Daoy (cell line): ENCODE measurements at places on chromosomes 11 and 22.

- no peak for DNase-seq
Observed at GRCh38 chr11:74480688-74481417, 12.7 kb downstream of the LIPT2 start.

- DNase-seq = no peak
Observed at GRCh38 chr11:132101881-132102280, 731.5 kb downstream of the NTM start.

GRCh38 chr11:36035454-36035853, 91.6 kb downstream of the LDLRAD3 start:
- no peak for DNase-seq

DNA sequence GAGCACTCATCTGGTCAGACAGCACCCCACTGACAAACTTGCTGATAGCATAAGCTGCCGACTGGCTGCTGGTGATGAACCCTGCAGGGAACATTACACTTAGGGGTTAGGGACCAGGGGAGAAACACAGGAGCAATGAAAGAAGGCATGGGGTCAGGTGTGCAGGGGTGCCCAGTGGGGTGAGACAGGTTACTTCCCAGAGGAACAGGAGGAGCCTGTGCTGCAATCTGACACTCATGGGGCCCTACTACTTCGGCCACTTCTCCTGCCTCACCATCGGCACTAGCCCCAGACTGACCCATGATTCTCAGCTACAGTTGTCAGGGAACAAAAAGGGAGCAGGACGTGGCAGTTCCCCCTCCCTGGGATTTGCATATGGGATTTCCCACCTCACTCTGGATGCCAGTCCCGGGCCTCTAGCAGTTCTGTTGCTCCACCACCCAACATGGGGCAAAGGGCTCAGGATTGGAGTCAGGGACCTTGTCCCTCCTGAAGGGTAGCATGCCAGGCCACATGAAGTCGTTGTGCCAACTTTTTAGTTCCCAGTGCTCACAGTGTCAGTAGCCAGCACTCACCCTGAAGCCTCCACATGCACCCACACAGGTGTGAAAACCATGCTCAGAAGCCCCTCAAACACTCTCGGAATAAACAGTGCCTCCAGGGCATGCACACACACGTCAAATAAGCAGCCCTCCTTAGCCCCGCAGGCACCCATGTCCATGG, 2.2 kb downstream of the SLC37A4 start:
- DNase-seq = no peak

DNA sequence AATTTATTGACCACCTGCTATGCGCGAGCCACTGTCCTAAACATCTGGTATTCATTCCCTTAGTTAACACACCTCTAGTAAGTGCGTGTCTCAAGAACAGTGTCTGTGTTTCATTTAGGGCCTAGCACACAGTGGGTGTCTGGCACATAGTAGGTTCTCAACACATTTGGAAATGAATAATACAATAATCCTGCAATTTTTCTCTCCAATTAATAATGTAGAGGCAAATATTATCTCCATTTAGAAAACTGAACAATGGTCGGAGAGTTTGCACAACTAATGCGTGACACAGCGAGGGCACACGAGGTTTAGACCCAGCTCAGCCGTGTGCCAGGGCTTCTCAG, 4.0 kb upstream of the NCF4 start:
- DNase-seq = no peak

- peak; percentile 74 for DNase-seq
Observed at GRCh38 chr11:33266393-33267215, 9.4 kb downstream of the HIPK3 start.

DNA sequence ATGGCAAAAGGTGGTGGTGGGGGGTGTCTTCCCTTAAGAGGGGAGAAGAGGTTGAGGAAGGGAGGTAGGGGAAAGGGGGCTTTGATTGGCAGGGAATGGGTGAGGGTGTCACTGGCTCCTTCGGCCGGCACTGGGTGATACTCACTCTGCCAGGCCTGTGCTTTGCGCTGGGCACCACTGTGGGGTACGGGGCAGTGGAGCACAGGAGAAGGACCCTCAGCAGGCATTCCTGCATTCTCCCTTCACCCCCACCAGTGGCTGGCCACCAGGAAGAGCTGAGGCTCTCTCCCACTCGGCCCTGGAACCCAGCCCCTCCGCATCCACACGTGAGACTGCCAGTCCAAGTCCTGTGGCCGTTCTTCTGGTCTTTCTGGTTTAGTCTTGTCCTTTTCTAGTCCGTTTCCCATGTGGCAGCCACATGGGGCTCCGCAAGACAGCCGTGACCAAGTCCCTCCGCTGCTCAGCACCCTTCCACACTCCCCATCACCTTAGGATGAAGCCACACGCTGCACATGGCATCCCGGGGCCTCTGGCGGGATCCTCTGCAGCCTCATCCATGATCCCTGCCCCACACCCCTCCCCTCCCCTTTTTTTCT, 8.0 kb downstream of the CAPN5 start:
- no peak for DNase-seq

GRCh38 chr11:44621140-44621681, 55.7 kb downstream of the CD82 start:
- peak; percentile 69 for DNase-seq

- DNase-seq = peak; percentile 57
Observed at GRCh38 chr11:17744151-17744940, 9.8 kb downstream of the KCNC1 start.

DNA sequence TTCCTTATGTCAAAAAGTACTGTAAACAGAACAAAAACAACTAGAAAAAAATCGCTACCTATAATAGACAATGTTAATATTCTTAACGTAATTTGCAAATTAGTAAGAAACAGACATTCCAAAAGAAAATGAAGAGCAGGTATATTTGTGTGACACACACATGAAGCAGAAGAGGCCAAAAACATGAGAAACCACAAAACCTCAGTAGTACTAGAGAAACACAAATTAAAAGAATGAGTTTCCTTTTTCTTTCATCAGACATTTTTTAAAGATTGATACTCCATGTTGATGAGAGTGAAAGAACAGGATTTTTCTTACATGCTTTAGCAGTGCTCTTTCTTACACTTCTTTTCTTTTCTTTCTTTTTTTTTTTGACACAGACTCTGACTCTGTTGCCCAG, 34.2 kb upstream of the PCF11 start:
- no peak for DNase-seq

DNA sequence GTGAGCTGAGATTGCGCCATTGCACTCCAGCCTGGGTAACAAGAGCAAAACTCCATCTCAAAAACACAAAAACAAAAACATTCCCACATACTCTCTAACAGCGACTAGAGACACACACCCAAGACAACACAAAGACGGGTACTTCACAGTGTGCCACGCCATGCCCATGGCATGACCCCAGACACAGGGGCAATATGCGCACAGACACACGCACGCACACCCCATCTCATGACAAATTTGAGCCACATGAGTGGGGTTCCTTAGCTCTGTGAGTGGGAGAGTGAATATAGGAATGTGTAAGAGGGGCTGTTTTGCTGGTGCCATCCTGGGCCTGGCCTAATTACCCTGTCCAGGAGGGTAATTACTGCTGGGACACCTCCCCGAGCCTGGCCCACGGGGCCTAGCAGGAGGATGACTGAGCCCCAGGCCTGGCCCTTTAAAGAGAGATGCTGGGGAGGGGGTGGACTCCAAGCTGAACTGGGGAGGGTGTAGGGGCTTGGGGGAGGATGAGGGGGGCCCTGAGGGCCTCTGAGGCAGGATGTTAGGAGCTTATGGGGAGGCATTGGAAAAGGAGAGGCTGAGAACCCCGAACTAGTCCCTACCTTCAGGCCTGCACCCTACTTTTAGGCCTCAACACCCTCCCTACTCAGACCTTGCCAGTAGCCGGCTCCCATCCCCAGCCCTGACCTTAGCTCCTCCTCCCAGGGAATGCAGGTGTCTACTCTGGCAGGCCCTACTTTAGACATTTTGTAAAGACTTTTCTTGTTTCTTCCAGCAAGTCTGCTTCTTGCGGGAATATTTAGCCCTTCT, 1.5 kb downstream of the LTBP3 start:
- DNase-seq = no peak

GRCh38 chr11:129530154-129530895, 154.7 kb downstream of the BARX2 start:
- no peak for DNase-seq

- DNase-seq = peak; percentile 81
Observed at GRCh38 chr22:32801537-32802236, at the start of gene TIMP3. TIMP3 (plus strand) TSS chr22:32801705; CDS start chr22:32802002, 297 bp downstream.

DNA sequence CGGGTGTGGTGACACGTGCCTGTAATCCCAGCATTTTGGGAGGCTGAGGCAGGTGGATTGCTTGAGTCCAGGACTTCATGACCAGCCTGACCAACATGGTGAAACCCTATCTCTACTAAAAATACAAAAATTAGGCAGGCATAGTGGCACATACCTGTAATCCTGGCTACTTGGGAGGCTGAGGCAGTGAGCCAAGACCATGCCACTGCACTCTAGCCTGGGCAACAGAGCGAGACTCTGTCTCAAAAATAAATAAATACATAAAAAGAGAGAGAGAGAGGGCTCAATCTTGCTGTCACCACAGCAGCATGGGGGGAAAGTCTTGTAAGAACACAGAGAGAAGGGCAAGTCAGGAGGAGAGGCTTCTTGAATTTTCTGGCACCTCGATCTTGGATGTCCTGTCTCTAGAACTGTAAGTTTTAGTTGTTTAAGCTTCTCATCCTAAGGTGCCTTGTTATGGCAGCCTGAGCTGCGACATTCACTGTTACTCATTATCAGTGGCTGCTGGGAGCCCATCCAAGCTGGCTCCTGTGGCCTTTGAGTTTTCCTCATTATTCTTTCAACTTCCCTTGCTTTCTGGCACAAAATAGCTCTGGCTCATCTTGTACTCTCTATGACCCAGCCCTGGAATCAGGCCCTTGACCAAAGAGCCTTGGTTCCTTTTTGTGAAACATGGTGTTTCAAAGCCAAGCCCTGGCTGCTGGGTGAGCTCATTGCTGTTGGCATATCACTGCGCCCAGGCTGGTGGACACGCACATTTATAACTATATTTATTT, 8.0 kb upstream of the PSMC3 start:
- no peak for DNase-seq

DNA sequence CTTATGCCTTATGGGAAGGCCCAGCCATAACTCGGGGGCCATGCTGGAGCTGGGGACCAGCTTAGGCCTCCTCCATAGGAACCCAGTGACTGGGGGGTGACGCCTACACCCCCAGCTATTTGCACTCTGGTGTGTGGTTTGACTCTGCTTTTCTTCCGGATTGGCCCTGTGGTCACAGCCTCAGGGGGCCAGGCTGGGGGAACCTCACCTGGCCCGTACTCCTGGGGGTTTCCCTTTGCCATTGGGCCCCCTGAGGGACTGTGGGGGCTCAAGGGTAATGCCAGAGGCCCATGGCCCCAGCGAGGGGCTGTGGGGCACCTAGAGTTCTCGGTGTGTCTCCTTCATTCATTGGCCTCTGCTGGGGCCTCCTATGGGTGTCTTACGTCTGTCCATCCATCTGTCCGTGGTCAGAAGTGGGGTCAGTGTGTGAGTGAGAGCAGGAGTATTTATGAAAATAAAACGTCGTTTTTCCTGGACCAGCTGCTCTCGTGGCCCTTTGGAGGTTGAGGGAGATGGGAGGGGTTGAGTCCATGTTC, 6.3 kb upstream of the SH3BP1 start:
- peak; percentile 29 for DNase-seq

DNA sequence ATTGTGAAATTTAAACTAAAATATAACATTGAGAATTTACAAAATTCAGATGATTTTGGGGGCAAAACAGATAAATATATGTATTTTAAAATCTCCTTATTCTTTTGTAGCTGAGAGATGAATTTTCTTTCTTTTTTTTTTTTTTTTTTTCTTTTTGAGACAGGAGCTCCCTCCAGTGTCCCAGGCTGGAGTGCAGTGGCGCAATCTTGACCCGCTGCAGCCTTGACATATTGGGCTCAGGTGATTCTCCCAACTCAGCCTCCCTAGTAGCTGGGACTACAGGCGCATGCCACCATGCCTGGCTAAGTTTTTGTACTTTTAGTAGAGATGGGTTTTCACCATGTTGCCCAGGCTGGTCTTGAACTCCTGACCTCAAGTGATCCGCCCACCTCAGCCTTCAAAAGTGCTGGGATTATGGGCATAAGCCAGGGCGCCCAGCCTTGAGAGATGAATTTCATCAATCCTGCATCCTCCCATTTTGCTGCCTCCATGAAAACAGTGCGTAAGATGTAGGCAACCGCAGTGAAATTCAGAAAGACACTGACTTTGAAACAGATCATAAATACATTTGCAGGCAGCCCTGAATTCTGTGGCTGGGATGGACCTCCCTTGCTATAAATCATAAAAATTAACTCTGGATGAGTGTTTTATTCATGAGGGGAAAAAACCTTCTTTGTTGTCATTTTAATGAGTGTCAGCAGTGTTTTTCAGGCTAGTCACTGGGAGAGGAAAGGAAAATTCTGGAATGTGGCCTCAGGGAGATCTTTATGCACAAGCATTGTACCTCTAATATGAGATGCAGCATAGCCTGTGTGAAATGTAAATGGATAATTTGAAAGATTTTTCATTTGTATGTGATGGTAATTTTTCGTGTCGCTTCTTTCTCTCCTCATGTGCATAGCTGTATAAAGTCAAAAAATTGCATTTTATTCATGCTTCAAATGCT, 14.4 kb downstream of the ELMOD1 start:
- no peak for DNase-seq

GRCh38 chr11:70471254-70471653, 72.9 kb downstream of the CTTN start:
- DNase-seq = peak; percentile 50

- DNase-seq = no peak
Observed at GRCh38 chr11:63508009-63508408, 2.1 kb downstream of the LGALS12 start.

DNA sequence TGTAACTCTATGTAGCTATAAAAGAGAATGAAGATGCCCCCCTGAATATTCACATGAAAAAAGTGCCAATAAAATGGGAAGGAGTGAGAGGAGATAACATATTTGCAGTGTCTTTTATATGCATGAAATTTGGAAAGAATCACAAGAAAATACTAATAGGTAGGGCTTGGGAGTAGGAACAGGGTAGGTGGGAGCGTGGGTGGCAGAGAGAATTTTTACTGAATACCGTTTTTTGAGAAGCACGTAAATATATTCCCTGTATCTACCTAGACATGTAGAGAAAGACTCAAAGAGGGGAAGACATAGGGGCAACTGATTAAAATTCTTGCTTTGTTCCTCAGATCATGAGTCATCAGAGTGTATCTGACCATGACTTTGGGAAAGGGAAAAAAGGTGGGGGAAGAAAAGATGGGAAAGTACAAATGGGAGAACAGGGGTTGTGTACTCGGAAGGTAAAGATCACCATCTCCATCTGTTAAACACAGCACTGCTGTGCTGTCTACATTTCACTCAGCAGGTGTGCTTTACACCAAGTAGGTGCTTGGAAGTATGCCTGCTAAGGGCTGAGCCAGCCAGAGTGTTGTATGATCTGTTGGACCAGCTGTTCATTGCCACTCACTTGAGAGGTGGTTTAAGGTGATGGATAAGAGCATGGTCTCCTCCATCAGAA, 16.0 kb downstream of the PRR5L start:
- peak; percentile 60 for DNase-seq

- peak; percentile 23 for DNase-seq
Observed at GRCh38 chr11:11841116-11841722, 553 bp upstream of the USP47 start.

- peak; percentile 34 for DNase-seq
Observed at GRCh38 chr11:48109046-48109666, 107.5 kb upstream of the OR4B1 start.
